ENCODE measurements at places on chromosomes 7 and 10.

GRCh38 chr7:18126281-18126680, 98.6 kb upstream of the PRPS1L1 start:
- DNase-seq, result no peak

DNA sequence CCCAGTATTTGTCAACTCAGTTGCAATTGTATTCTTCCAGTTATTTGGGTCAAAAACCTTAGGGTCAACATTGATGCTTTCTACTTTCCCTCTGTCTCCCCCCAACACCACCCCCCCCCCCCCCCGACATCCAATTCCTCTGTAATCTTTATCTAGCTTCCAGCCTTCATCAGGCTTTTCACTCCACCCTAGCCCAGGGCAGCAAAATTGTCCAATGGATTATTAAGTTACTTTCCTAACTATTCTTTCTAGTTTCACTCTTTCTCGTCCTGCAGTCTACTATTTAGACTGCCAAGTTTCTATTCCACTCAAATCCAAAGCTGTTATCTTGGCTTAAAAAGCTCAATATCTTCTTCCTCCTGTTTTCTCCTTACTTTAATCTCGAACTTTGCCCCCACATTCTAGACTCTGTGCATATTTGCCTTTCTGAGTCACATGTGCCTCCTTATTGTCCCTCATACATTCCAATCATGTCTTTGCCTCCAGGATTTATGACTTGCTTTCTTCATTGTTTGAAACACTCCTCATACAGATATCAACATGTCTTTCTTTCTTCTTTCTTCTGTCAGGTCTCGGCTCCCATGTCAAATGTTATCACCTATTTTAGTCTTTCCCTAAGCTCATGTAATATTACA, 196.6 kb upstream of the TMEM196 start:
- no peak for DNase-seq

GRCh38 chr7:47351233-47352154, 230.4 kb downstream of the TNS3 start:
- no peak for DNase-seq

DNA sequence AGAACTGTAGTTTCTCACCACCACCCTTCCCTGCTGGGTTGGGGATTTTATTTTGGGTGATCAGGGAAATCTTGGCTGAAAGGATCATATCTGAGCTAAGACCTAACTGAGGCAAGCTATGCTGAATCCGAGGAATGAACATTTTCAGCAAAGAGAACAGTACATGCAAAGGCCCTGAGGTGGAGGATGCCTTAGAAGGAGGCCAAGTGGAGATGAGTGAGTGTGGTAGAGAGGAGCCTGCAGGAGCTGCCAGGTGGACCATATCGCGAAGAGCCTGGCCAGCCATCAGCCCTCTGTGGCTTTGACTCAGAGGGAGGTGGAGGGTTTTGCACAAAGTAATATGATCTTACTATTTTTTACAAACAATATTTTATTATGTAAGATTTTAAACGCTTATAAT, 1.6 kb upstream of the RASGEF1A start:
- DNase-seq, result no peak

- no peak for DNase-seq
Measured at GRCh38 chr7:18936265-18936664, 181.2 kb downstream of the TWIST1 start.

DNA sequence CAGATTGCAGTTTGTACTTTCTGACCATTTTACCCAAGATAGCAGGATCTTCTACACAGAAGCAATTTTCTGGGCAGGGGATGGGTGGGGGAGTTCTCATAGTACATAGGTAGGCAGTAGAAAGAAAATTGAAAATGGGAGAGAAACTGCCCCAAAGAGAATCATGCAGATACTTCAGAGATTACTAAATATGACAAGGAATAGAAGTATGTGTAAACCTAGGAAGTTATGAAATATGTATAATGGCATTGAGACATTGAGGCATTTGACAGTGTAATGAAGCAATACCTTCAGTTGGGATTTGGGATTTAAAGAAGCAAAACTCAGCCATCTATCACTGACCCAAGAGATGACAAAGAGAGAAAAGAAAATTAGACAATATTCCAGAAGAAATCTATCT, 233.0 kb downstream of the PTN start:
- no peak for DNase-seq

DNA sequence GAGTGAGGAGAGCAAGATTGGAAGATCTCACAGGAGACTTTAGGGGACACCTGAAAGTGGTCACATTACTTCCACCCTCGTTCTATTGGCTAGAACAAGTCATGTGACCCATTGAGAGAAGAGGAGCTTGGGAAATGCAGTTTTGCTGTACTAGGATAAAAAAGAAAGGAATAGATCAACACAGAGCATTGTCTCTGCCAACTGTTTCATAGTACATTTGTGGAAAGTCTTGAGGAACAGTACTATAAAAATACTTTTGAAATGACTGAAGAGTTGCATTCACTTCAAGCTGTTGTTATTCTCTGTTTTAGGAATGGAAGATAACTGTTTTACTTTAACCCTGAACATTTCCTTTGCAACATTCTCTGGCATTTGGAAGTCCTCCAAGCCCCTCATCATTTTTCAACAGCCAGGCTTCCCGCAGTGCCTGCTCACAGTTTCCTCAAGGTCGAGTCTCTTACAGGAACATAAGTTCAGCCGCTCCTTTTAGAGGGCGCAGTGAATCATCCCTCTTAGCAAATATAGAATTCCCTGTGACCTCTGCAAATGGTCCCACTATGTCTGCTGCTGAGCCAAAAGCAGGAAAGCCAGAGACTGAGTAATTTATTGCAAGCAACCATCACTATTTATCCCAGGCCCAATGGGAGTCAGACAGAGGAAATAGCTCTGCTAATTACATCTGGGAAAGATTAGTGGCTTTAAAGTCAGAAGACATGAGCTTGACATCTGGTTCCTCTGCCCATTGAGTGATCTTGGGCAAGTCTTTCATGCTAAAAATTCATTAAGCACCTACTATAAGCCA, 40.7 kb downstream of the MRPL32 start:
- no peak for DNase-seq

DNA sequence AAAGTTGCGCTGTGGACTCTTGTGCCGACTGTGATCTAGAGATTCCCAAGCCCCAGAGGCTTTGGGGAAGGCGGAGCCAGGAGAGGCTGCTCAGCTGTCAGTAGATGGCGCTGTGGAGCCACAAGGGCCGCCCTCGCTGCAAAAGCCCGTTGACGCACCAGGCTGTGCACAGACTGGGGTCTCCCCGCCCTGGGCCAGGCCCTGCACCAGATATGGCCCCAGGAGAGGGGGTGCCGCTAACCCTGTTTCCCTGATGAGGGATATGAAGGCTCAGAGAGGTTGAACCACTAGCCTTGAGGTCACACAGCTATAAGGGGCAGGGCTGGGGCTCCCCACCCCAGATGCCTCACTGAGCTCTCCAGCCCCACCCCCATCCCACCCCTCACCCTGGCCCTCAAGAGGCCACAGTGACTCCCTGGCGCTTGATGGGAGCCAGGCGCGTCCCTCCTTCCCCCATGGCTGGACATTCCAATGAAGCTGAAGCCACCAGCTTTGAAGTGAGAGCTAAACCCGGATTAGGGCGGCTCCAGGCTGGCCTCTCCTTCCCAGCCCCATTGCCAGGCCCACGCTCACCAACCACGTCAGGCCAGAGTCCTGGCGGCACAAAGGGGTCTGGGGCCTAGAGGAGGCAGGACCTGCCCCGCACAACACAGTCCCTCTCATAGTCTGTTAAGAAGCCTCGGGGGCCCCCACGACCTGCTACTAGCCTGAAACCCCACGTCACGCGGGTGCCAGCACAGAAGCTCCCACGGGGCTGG, 26.4 kb downstream of the MYL10 start:
- DNase-seq, result peak; percentile 41

GRCh38 chr10:80133206-80133605, 676 bp downstream of the PLAC9 start:
- DNase-seq, result no peak

DNA sequence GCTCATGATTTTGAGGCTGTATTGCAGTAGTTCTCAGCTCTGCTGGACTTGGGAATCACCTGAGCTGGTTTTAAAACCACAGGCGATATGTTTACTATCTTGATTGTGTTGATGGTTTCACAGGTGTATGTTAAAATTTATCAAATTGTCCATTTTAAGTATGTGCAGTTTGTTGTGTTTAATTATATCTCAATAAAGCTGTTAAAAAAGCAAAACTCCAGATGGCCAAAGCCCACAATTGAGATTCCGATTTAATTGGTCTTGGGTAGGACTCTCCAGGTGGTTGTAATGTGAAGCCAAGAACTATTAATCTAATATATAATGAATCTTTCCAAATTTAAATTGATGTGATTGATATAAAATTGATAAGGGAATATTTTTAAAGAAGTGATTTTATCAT, 48.6 kb downstream of the NRCAM start:
- no peak for DNase-seq

- DNase-seq, result no peak
Measured at GRCh38 chr7:25770235-25770634, 381.8 kb upstream of the NFE2L3 start.

GRCh38 chr7:132414857-132415256, 161.4 kb downstream of the PLXNA4 start:
- DNase-seq, result no peak

- DNase-seq, result no peak
Measured at GRCh38 chr10:71241830-71242621, 29.7 kb downstream of the UNC5B start.

GRCh38 chr7:97179454-97180104, 62.1 kb downstream of the SDHAF3 start:
- peak; percentile 11 for DNase-seq

DNA sequence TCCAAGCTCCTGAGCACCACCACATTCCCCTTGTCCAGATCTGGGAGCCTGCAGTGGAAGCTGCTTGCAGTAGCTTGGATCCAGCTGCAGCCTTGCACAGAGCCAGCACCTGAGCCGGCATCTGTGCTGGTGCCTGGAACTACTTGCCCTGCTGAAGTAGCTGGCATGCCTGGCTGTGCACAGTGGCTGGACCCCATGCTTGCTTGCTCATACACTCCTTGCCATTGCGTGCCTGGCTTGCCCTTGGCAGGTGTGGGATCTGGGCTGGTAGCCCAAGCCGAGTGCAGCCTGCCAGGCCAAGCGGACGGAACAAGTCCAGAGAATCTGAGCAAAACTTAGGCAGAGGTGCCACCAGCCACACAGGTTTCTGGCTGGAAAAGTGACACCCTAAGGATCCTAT, 759.9 kb downstream of the IPMK start:
- no peak for DNase-seq

DNA sequence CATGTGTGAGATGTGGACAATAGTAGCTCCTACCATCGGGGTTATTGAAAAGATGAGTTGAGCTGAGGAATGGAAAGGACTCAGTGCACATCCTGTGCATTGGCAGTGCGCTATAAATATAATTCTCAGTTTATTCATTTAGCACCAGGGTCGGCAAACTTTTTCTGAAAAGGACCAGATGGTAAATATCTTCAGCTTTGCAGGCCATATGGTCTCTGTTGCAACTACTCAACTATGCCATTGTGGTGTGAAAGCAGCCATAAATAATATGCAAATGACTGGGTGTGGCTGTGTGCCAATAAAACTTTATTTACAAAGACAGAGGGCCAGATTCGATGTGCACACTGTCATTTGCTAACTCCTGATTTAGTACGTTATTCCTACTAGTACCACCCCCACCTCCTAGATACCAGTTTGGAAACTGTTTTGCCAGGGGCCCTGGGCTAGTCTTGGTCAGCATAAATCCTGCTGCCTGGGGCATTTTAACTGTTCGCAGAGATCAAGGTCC, 422.9 kb upstream of the MKI67 start:
- DNase-seq, result no peak

GRCh38 chr10:121823993-121824463, 103.8 kb downstream of the ATE1 start:
- no peak for DNase-seq

DNA sequence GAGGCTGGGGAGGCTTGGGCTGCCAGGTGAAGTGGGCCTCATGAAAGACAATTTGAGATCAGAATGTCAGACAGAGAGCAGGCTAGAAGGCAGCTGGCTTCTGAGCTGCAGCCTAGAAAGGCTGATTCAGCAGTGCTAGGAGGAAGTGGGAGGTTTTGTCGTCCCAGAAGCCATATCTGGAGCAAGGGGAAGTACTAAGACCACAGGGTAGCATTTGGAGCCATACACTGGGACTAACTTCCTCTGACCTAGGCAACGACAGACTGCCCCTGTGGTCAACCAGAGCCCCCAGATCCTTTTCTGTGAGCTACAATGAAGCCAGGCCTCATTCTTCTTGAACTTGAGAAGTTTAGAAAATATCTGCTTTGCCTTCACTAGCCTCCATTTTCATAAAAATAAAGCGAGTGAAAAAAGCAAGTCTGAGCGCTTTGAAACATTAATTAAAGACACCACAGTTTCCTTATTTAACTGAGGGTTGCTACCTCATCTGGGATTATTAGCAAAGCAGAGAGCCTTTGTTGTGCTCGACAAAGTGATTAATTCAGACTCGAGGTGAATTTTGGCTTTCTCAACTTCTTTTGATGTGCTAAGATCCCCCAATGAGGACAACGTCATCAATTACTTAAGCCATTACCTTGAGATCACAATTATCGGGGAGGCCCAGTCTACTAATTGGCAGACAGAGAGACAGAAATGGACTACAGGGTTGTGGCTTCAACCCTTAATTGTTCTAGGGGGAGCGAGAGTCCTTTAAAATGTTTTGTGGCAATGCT, 26.6 kb downstream of the TBXAS1 start:
- no peak for DNase-seq

DNA sequence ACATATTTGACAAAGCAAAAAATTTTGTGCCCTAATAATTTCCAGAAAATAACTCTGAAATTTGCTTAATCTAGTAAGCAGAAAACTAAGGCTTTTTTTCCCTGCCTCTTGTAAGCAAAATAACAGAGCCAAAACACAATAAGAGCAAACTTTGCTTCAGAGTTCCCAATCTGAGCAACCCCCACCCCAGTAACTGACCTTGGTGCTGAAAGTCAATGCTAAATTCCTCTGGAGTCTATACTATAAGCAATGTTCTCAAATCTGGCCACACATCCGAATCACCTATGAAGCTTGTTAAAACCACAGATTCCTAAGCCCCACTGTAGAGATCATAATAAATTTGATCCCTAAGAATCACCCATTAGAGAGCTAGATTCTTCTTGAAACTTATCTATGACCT, 150.5 kb downstream of the ELAPOR2 start:
- DNase-seq, result no peak

- no peak for DNase-seq
Measured at GRCh38 chr10:88253-88652, 39.2 kb upstream of the TUBB8 start.

GRCh38 chr7:117873310-117874190, at the start of gene CTTNBP2:
CTTNBP2 (minus strand) TSS chr7:117873441; CDS start chr7:117873415, 26 bp downstream.
- DNase-seq, result no peak

- DNase-seq, result no peak
Measured at GRCh38 chr7:108459922-108460551, 3.8 kb upstream of the NRCAM start.

GRCh38 chr7:12089951-12090756, 120.9 kb upstream of the TMEM106B start:
- no peak for DNase-seq

DNA sequence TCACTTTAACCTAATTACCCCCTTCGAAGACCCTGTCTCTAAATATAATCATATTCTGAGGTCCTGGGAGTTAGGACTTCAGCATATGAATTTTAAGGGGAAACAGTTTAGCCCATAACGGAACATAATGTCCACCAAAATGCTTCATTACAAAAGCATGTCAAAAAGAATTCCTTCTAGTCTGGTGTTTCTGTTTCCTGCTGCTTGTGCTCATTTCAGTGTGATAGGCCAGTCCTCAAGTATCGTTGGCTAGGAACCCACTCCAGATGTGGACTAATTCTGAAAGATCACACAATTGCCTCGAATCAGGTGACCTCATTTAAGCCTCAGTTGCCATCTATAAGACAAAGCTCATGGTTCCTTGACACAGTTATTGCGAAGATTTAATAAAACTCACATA, 29.6 kb downstream of the INPP5F start:
- DNase-seq, result no peak

Data from stimulated activated naive CD4-positive, alpha-beta T cell treated with Interleukin-2 at 50 U/mL for 16 hours (primary cell).